IPS-NIHi11 (cell line): ENCODE measurements at places on chromosomes 12 and 14.

- DNase-seq = peak; percentile 58
Measured at GRCh38 chr12:89648211-89648930, 60.3 kb downstream of the ATP2B1 start.

GRCh38 chr14:91098591-91098990 lies 15.3 kb upstream of the DGLUCY start:
- no peak for DNase-seq

GRCh38 chr14:57189070-57189469 lies 79.6 kb downstream of the EXOC5 start:
- peak; percentile 25 for DNase-seq

GRCh38 chr14:67423424-67423823 lies 11.5 kb upstream of the PLEK2 start:
- DNase-seq = no peak

DNA sequence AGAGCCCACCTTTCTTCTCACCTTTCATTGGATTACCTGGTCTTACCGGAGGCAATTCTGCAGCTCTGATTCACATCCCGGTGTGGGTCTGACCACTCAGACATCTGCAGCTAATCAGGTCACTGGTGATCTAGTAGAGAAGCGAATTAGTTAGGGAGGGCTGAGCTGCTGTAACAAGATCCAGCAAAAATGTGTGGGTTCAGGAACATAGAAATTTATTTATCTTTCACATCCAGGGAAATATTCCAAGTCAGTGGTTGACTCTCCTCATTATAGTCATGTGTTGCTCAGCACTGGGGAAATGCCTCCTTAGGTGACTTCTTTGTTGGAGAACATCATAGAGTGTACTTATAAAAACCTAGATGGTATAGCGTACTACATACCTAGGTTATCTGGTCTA lies 218.7 kb upstream of the PELI2 start:
- DNase-seq = no peak

DNA sequence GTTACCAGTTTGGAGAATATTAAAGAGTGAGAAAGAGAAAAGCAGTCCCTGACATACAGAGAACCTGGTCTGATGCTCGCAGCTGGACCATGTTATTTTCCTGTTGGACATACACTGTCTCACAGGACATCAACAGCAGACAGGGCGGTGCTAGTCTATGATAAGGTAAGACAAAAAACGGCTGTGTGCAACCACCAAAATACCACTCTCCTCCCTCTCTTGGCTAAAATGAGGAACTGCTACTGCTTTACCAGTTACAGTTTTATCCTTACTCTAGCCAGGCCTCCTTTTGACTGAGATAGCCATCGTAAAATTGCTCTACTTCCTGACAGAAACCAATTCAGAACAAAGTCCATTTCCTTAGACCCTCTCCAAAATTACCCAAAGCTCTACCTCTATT lies 47.0 kb upstream of the ERGIC2 start:
- peak; percentile 33 for DNase-seq

GRCh38 chr12:22578328-22578727 lies 34.0 kb upstream of the C2CD5 start:
- DNase-seq = no peak

GRCh38 chr12:118337194-118337838 lies 35.4 kb downstream of the TAOK3 start:
- DNase-seq = no peak

DNA sequence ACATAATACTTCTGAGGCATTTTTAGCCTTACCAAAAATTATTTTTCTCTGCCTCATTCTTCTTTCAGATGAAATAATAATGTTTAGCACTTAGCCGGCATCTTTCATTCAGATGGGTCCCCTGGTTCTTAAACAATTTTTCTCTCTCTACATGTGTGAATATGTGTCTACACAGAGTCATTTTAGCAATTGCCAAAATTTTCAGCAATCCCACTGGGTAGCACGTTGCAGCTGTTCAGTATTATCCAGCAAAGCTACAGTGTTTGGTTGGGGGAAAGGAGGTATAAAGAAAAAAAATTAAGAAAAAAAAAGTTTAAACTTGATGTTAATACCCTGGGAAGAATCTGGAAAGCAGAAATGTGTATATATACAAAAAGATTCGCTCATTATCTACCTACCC lies 160.5 kb upstream of the TRHDE start:
- no peak for DNase-seq

DNA sequence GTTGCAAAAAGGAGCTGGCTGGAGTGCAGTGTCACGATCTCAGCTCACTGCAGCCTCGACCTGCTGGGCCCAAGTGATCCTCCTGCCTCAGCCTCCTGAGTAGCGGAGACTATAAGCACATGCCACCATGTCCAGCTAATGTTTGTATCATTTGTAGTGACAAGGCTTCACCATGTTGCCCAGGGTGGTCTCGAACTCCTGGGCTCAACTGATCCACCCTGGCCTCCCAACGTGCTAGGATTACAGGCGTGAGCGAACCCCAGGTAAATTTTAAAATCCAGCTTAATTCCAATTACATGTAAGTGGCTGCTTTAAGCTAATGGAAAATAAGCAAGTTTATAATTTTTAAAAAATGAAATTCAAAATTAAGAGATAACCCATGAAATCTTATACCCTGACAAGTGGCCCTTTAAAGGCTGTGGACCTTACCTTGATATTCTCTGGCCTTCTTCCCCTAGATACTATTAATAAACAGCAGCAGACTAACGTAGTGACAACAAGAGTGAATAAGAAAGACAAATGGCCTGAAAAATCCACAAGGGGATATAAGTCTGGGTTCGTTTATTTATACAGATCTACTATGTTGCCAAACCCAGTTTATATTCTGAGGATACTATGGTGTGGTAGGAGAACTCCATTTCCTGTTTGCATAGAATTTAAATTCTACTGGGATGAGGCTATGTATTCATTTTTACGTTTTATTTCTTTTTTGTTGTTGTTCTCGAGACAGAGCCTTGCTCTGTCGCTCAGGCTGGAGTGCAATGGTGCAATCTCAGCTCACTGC lies 25.6 kb upstream of the SLC2A3 start:
- DNase-seq = no peak

DNA sequence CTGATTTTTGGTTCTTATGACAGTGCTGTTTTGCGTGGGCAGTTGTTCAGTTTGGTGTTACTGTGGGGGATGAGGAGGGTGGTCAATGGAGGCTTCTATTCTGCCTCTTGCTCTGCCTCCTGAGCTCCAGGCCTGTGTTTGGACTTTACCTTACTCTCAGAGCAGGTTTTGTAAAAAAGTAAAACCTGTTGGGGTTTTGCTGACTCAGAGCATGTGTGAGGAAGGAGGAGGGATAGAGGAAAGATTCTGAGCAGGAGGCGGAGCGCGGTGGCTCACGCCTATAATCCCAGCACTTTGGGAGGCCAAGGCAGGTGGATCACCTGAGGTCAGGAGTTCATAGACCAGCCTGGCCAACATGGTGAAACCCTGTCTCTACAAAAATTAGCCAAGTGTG lies 6.7 kb downstream of the A2ML1 start:
- DNase-seq = no peak

DNA sequence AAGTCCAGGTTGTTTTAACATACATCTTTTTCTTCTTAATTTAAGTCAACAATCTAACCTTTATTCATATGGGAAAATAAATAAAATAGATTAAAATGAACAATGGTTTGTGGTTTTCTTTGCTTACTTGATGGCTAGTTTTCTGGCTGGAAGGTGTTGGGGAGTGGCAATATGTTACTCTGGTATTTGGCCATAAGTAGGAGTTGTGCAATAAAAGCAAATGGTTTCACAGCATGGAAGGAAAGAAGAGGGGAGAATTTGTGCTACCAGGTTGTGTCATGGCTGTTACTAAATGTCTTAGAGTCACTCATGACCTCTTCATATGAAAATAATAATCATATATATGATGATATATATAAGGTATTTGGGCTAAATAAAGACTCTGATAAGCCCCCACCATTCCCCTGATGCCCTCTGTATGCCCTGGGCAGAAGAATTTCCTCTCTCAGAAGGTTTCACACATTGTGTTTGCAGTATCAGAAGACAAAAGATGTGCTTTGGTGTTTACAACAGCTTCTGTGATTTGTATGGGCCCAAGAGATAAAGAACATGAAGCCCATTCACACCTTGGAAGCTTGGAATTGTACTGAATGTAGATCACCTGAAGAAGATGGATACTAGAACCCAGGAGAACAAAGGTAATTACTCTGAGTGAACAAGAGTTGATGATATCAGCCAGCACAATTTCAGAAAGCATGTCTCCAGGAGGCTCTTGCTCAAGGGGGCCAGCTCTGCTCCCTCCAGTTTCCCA lies 160.9 kb downstream of the ALG10B start:
- DNase-seq = no peak

- peak; percentile 62 for DNase-seq
Measured at GRCh38 chr14:93619176-93619793, 169.0 kb downstream of the PRIMA1 start.

- no peak for DNase-seq
Measured at GRCh38 chr14:30998100-30998706, 27.2 kb upstream of the AP4S1 start.

DNA sequence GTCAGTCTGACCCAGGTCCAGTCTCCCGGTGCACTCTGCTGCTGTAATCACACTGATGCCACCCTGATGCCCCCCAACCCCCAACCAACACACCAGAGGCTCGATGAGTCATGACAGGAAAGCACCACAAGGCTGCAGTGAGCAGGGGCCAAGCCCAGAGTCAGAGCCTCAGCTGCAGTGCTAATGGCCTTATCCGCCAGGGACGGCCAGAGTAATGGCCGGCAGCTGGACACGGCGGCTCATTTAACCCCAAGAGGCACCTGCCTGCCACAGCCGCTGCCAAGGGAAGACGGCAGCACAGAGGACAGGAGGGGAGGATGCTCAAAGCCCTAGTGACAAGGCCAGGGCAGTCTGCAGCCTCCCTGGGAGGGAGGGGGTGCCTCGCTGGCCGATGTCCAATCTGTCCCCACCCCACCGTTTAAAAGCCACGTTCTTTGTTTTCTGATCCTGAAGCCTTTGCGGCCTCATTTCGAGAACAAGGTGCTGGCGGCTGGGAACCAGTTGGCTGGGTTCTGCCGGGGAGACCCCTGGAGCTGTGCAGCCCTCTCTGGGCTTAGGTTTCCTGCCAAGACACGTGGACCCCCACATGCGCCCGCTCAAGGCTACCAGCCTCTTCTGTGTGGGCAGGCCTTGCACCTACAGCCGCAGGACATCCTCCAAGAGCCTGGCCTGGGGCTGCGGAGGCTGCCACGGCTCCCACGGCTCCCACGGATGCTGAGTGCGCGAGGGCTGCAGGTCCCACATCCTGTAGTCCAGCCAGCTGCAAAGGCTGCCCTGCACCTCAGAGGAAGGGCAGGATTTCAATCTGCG lies 13.1 kb downstream of the CCDC85C start:
- DNase-seq = no peak

GRCh38 chr12:2649201-2650030 lies 145.4 kb upstream of the FKBP4 start:
- no peak for DNase-seq

- no peak for DNase-seq
Measured at GRCh38 chr12:7758766-7759140, 6.3 kb upstream of the NANOGNB start.

- no peak for DNase-seq
Measured at GRCh38 chr12:32566663-32567295, 112.3 kb upstream of the DNM1L start.

DNA sequence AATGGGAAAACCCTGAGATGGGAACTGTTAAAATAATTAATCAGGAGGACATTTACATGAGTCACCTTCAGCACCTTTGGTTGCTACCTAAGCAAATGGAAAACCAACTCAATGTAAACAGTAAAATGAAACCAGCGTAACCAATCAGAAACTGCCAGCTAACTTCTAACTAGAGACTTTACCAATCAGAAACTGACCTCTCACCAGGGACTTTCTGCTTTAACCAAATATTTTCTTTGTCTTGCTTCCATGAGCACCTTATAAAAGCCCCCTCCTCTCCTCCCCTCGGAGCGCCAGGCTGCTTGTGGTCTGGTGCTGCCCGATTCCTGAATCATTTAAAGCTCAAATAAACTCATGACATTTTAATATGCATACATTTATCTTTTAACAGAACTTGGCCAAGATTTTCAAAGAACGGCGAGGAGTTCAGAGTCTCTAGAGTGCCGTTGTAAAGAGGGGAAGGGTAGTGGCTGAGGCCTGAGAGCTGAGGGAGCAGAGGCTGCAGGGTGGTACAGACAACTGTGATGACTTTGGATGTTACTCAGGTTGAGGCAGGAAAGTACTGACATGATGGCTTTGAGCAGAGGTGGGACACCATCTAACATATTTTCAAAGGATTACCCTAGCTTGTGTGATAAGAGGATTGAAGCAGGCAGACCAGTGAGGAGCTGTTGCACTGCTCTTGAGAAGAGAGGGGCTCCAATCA lies 183.6 kb downstream of the CRADD start:
- DNase-seq = no peak

GRCh38 chr14:85142982-85143381 lies 387.0 kb upstream of the FLRT2 start:
- DNase-seq = no peak

GRCh38 chr14:24108336-24108874 lies 6.2 kb upstream of the DCAF11 start:
- no peak for DNase-seq

DNA sequence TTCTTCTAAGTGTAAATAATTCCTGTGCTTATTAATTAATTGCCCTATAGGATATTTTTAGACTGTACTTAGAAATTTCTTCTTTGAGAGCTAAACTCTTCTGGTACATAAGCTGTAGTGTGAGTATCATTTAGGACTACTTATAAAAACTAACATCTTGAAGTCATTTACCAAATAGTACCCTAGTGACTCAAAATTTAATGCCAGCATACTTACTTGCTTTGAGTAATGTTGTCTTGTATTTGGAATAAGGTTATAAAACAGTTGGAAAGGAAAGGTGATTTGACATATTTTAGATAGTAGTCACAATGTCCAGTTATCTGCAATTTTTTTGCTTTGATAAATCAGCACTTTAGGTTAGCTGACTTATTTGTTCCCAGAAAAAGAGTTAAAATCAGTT lies 39.1 kb downstream of the SPATA7 start:
- DNase-seq = no peak

DNA sequence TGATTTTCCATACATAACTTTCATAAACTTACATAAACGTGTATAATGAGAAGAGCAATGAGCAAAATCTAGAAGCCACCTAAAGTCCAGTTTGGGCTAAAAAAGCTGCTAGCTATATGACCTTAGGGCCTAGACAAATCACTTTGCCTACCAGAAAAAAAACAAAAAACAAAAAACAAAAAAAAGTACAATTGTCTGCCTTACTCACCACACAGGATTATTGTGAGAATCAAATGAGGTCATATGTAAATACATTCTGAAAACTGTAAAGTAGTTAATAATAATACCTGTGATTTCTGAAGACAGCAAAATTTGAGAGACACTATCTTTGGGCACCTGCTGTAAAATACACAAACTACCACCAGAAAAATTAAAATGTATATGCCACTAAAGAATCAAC lies 4.2 kb downstream of the ATP2B1 start:
- DNase-seq = no peak

DNA sequence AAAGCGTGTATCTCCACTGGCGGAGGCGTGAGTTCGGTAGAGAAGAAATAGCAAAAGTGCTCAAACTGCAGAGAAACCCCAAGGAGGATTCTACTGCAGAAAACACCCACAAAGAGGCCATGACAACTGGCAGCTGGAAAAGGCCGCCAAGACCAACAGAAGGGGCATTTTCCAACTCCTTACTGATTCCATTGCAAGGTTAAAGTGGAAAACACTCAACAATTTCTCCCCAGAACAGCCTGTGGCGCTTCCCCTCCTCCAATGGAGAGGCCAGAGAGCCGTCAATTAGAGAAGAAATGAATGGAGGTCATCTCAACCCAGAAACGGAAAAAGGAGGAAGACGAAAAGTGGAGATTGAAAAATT lies 618 bp upstream of the ANKRD52 start:
- DNase-seq = no peak
